COLO829 (cell line): ENCODE measurements at places on chromosomes 7 and 10.

DNA sequence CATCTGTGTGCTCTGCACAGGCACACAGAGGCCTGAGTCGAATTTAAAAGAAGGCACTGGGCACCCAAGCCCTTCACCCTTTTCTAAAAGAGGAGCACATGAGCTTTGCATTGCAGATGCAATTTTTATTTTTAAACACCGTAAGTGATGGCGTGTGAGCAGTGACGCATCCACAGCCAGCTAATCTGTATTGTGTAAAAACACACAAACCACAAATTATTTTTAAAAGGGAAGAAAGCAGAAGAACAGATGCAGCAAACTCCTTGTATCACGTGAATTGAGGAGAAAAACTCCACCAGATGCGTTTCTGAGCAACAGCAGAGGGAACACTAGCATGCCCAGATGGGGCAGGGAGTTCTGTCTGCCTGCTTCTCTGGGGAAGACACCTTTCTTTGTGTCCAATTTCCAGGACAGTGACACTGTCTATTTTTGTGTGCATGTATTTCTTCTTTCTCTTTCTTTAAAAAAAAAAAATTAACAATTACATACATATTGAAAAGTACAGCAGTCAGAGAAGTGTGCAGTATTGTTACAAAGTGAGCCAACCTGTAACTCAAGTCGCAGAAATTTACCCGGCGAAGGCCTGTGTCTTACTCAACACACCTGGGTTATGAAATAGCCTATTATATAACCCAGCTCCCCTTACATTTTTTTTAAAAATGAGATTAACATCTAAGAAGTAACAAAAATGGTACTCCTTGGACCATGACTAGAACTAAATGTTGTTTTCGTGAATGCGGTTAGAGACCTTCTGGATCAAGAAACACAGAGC, 39.2 kb downstream of the EEPD1 start:
- no peak for DNase-seq

DNA sequence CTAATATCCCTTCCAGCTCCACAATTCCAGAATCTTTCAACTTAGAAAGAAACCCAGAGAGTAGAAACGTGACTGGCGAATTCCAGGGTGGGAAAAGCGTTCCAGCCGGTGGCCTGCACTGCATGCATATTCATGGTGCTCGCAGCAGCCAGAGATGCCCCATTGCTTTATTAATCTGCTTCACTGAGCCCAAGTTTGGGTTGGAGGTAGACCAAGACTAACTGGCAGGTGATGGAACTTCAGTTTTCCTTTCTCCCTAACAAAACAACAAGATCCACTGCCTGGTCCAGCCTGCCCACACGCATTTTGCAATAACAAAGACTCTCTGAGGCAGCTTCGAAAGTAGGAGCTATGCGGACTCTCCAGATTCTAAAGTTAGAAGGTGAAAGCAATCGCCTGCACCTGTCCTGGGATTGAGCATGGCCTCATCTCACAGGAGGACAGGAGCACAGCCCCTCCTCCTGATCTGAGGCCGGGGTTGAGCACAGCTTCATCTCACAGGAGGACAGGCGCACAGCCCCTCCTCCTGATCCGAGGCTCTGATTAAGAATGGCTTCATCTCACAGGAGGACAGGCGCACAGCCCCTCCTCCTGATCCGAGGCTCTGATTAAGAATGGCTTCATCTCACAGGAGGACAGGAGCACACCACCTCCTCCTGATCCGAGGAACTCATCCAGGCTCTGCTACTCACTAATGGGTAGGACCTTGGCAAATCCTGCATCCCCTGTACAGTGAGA, 127.8 kb upstream of the LANCL2 start:
- no peak for DNase-seq

DNA sequence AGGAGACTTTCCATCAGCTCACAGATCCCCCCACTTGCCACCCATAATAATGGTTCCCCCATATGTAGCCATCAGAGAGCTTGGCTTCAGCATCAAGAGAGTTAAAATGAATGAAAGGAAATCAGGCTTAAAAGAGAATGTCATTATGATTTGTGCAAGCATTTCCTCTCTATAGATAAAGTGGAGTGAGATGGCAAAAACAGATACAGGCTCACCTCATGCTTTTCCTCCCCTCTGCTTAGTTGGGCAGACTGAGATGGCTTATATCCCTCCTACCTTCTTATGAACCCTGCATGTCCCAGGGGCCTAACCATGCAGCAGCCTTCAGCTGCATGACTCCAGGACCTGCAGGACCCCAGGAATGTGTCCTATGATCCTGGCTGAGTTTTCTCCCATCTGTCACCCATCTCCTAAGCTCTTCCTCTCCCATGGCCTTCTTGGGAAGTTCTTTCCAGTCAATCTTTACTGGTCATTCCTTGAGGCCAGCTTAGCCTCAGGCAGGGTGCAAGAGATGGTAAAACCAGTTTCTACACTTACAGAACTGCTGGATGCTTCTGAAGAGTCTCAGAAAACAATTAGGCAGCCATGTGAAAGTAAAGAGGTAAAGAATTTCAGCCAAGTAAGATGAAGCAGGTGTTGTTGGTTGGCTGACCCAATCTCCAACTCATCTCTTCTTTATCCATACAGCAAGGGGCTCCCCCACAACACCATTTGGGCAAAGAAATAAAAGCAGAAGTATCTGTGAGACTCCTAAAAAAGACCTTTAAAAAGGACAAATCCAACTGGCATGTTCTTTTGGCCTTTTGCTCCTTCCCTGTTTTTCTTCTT, 159.7 kb downstream of the RTKN2 start:
- no peak for DNase-seq

DNA sequence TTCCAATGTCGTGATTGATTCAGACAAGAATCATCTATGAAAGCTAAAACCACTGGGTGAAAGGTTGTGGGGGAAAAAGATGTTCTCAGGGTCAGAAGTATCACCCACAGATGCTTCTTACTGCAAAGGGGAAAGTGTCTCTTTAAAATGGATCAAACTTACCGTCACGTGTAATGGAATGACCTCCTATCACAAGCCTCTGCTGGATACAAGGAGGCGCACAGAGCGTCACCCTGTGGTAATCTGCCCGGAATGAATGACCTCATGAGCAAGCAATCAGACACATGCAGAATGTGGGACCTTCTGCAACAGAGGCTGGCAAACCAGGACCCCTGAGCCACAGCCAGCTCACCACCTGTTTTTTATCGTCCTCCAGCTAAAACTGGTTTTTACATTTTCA, 33.0 kb downstream of the WIPF3 start:
- DNase-seq, result no peak

DNA sequence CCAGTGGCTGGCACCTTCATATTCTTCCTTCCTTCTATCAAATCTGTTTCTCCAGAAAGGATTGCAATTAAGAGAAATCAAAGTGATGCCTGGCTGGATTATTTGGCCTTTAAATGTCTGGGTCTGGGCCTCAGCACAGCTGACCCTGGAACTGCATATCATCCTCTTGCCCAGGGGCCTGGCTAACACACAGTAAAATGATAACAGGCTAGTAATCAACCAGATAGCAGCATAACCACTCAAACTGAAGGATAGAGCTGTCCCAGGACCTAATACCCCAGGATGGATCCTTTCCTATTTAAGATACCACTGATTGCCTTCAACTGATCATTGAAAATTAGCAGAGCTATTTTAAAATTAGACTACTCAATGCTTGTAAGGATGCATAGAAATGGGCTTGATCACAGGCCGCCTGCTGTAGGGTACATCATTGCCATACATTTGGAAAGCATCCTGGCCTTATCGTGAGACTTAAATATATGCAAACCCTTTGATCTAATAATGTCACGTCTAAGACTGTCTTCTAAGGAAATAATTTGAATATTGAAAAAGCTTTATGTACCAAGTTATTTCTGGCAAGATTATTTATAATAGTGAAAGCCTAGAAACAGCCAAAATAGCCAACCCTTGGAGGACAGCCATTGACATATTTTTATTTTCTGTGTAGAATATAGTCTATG, 144.0 kb upstream of the CHST15 start:
- no peak for DNase-seq

DNA sequence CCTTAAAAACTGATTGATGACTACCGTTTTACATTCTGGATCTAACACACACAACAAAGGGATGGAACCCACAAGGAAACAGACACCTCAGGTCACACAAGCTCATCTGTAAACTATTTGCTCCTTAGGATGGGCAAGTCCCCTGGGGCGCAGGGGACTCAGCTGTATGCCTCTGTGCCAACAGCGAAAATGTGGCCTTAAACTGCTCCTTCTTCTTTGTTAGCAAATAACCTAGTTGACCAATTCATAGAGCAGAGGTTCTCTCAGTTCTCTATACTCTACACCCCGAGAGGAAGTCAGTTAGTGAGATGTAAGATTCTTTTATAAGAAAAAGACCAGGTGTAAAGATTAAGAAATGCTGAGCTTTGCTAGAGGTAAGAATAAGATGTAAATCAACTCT, 181.9 kb upstream of the PRSS58 start:
- no peak for DNase-seq

GRCh38 chr10:91006001-91006751, 85.3 kb upstream of the ANKRD1 start:
- peak; percentile 63 for DNase-seq

- DNase-seq, result no peak
Observed at GRCh38 chr10:30435073-30435422, 1.1 kb downstream of the MAP3K8 start.

DNA sequence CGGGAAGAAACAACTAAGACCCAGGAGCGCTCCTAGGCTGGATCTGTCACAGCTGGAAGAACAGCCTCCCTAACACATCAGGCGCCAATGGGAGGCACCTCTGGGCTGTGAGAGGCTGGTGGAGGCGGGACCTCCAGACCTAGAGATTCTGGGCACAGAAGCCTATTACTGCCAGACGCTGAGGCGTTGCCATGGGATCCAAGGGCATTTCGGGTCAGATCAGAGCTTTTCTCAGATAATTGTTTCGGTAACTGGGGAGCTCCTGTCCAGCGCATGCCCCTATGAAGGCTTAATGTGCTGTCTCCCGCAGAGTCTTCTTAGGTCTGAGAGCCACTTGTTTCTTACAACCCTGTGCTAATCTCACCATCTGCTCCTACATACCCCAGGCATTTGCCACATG, 339.2 kb downstream of the ZNF716 start:
- DNase-seq, result no peak

GRCh38 chr10:14945108-14945507, 8.8 kb downstream of the DCLRE1C start:
- DNase-seq, result no peak
